Epithelial cell of prostate (primary cell): ENCODE measurements at places on chromosomes 16 and 17.

GRCh38 chr17:76432004-76432403 lies 20.9 kb downstream of the UBE2O start:
- DNase-seq: no peak

DNA sequence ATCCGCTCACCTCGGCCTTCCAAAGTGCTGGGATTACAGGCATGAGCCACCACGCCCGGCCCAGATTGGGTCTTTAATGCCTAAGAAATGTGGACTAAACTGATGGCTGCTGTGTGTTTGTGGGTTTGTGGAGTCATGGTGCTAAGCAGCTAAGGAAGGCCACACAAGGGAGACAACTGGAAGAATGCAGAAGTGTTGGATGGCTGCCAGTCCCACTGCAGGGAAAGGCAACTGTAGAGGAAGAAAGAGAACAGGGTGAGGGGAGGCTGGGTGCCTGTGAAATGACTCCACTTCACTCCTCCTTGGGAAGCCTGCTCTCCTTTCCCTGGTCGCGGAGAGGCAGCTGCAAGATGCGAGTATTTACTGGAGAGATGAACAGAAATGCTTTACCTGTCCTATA lies 23.5 kb upstream of the SIAH1 start:
- no peak for DNase-seq

DNA sequence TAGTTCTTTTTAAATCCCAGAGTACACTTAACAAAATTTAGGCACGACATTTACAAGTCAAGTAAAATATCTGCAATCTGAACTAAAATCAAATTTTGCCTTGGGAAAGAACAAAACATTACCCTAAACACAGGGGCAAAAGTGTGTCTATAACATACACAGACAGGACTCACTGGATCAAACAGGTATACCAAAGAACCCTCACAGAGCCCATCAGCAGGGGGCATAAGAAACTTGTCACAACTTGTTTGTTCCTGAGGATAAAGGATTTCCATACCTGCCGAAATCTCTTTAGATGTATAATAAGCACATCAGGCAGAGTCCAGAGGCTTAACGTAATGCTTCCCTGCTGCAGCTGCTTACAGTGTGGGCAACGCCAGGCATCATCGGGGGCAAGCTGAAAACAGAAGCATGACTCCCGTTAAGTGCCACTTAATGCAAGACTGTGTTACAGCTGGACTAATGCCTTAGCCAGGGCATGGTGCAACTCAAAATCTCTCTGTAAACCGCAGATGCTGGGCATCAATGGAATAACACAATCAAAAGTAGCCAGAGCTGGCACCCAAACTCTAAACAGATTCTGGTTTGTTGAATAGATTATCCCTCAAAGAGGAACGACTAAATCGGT lies 67.0 kb downstream of the USP31 start:
- no peak for DNase-seq

DNA sequence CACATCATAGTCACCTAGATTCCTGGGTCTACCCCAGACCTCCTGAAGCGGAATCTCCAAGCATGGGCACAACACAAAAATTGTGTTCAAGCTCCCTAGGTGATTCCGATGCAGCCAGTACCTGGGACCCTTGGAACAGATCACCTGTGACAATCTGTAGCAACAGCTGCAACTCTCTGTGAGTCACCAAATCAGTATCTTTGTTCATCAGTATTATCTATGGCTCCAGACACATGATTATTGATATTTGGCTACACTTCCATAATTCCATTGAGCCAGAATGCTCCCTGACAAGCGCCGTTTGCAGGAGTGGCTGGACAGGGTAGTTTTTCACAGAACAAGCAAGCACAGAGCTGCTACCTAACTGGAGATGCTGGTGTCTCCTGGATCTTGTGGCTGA lies 16.2 kb downstream of the SLC6A4 start:
- no peak for DNase-seq

DNA sequence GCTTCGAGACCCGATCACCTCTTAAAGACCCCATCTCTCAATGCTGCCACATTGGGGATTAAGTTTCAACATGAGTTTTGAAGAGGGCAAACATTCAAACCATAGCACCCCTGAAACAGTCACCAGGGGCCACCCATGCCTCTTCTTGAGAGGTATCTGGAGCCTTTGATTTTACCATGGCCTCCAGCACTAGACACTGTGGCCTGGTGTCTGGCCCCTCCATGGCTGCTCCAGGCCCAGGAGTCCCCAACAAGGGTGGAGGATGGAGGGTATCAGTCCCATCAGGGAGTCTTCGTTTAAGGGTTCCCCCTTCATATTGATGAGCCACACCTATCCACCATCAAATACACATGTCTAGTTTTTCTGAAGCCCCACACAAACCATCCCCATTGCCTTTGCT lies 66.5 kb upstream of the CDH5 start:
- no peak for DNase-seq

GRCh38 chr17:40100669-40101366 lies 429 bp upstream of the NR1D1 start:
- peak; percentile 97 for DNase-seq

DNA sequence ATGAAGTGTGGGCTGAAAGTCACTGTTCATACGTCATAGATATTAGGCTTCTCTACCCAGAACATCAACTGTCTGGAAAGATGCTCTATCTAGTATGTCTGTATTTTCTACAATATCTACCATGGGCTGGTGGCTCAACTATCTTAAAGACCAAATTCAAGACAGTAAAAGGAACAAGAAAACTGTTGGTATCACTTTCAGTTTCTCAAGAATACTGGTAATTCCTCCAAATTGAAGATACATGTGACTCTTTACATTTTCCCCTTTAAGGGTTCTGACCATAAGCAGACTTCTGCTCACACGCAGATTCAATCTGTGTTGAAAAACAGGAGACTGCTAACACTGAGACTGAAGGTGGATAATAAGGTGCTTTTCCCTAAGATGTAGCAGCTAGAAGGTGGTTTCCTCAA lies 24.2 kb downstream of the XPO6 start:
- DNase-seq: no peak
